IPS DF 6.9 (cell line): ENCODE measurements at places on chromosomes 5 and 9.

DNA sequence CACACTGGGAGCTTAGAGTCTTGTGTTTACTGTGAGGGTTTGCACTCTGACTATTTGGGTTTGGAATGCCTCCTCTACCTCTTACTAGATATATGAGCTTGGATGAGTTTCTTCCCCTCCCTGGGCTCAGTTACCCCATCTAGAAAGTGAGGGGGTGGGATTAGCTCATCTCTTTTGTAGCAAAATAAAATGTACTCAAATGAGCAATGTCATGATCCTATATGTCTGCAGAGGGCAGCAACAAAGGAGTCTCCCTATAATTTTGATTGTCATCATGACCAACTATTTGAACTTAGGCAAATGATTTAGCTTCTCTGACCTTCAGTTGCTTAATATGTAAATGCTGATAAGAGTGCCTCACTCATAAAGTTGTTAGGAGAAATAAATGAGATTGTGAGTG is 109.0 kb downstream of the DPYSL3 start:
- DNase-seq, result no peak

DNA sequence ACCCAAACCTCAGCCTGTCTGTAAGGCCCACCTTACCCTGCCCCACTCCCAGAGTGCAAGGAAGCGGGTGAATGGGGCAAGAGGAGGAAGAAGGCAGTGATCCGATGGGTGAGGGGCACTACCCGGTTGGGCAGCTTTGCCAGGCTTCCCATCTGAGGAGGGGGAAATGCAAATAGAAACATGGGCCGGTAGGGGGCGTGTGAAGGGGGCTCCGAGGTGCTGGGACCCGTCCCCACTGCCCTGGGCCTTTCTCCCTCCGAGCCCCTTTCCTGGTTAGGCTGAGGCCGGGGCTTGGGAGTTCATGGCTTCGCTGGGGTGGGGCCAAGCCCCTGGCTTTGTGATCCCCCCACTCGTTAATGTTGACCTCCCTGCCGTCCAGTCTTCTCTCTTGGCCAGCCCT is 23.6 kb upstream of the MYORG start:
- DNase-seq, result no peak

DNA sequence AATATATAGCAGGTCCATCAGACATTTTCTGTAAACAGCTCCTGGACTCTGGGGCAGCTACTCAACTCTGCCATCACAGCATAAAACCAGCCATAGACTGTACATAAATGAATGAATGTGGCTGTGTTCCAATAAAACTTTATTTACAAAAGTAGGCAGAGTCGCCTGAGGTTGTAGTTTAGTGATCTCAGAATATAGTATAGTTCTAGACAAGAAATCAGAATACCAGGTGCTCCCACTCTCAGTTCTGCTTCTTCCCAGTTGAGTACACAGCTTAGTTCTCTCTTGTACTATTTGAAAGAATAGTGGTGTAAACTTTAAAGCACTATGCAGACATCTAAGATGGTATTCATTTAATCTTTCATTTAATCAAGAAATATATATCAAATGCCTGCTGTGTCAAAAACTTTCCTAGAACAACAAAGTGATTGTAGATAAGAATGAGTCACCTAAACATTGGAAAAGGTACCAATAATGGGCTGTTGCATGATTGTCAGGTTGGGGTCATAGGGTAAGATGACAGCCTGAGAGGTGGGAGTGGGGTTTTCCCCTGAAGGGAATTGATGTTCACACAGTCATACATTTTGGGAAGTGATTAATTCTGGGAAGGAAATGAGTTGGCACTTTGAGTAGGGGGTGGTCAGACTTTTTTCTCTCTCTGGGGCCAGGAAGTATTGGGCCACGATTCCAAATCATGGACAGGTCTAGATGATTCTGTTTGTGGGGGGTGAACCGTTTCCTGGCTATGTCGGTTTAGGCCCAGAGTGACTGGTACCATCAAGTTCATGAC is 37.0 kb downstream of the TNFSF8 start:
- DNase-seq, result no peak

DNA sequence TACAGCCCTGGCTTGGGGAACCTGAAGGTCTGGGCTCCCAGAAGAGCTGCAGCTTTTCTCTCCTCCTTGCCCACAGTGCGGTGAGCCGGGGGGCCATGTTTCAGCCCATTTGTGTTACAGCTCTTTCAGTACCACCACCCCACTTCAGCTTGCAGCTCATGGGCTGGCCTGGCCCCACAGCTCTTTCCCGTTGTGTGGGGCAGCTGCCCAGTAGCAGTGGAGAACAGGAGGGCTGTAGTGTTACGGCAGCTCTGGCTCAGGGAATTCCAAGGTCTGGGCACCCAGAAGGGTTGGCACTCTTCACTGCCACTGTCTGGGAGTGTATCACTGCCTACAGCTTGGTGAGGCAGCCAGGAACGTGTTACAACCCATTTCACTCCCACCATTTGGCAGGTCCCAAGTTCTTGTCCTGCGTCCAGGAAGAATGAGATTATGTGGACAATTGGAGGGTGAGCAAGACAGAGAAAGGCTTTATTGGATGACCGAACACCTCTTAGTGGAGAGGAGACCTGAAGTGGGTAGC is 390.5 kb downstream of the KDM4C start:
- DNase-seq, result no peak

GRCh38 chr5:171835066-171835465 is 49.4 kb downstream of the SMIM23 start:
- DNase-seq, result no peak

- DNase-seq, result no peak
These were observed 288.8 kb upstream of the ADAMTSL1 start for GRCh38 chr9:18185196-18185595.

- DNase-seq, result peak; percentile 64
These were observed 67.5 kb upstream of the RAPGEF1 start for GRCh38 chr9:131807144-131807983.

GRCh38 chr5:169095976-169096375 is 205.0 kb downstream of the SLIT3 start:
- DNase-seq, result no peak
